H9 (cell line): ENCODE measurements at places on chromosomes 6 and 20.
A peak's percentile ranks its signal among the peaks of the same experiment; 100 is the strongest.

DNA sequence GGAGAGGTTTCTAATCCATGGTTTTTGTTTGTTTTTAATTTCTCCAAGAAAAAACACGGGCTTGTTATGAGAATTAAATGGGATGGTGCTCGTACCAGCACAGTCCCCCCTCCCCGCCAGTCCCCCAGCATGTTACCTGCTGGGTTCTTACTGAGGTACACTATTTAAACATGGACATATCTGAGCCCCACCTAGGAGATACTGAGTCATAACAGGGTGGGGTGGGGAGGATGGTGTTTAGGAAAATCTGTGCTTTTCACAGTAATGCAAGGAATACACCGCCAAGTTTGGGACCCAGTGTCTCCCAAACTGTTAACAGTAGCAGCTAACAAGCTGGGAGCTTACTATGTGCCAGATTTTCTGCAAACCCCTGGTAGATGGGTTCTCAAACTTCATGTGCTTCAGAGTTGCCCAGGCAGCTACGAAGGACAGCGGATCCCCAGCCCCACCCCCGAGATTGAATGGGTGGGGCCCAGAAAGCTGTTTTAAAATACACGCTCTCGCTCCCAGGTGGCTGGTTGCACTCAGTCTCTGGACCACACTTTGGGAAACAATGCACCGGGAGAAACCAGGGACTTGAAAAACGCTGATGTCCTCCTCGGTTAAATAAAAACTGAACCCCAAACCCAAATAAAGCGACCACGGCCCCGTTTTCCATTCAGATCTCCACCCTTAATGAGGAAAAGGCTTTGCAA, 995 bp downstream of the ZFP64 start:
- DNase-seq: peak; percentile 41

DNA sequence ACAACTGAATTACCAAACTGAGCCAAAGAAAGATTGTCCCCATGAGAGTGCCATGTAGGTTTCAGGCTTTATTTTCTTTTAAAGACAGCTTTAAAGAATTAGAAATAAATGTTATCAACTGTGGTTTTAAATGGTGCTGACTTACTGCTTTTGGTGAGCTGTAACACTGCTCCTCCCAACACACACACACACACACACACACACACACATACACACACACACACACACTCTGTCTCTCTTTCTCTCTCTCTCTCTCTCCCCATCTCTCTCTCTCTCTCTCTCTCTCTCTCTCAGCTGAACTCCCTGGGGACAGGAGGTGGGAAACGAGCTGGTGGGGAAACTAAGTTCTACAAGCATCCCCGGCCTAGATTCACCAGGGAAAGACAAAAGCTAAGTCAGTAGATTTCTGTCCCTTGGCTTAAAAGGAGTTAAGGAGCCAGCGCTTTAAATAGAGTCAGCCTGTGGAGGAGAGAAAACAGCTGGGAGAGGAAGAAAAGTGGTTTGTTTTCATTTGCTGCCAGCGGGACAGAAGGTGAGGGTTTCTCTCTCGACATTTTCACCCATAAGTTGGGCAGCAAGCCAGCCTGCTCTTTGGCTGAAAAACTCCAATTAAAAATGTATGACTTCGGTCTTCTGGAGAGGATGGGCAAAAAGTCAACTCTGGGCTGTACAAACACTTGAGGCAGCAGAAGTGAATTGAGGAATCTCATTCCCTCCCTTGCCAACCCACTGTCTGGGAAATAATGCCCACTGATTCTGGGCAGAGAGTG, 27.4 kb downstream of the CBLN4 start:
- DNase-seq: no peak

DNA sequence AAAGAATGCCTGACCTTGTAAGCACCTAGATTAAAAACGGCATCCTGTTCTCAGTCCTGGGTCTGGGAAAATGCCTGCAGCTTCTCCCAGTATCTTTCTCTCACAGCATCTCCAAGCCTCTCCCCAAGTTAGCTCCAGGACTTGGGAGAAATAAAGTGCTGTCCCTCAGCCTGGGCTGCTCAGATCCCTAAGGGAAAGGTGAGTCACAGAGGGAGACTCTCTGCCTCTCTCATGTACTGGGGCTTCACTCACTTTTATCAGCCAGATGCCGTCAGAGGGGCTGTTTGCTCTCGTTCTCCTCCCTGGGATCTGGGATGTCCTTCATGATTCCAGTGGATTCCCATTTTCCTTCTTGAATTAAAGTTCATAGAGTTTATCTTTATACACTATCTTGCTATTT, 293.6 kb downstream of the COL12A1 start:
- DNase-seq: no peak

DNA sequence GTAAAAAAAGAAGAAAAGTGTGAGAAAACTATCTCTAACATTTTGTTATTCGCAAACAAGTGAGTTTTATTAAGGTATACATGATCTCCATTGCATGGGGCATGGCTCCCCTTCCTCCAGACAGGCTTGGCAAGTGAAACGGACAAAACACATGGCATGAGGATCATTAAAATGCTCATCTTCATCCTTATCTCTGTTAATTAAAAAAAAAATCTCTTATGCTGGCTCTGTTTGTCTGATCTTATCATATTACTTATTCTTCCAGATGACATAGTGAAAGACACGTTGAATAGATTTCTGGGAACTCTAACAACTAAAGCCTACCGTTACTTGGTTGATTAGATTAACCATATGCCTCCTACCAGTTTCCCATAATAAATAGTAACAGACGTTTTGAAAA, 89.4 kb downstream of the CLVS2 start:
- DNase-seq: no peak

- DNase-seq: no peak
These were observed 7.8 kb upstream of the VSTM2L start for GRCh38 chr20:37895166-37895565.

DNA sequence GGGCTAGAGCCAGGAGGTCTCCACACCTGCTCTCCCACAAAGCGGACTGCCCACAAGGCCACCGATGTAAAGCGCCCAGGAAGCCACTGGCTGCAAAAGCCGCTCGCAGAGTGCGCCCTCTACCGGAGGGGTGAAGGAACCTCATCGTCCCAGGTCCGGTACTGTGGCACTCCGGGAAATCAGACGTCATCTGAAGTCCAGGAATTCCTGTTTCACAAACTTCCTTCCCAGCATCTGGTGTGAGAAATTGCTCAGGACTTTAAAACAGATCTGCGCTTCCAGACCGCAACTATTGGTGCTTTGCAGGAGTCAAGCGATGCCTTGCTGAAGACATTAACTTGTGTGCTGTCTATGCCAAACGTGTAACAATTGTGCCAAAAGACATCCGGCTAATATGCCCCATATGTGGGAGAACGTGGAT, 115.1 kb upstream of the ARID1B start:
- peak; percentile 91 for DNase-seq

GRCh38 chr20:39861381-39861780, 827.7 kb downstream of the MAFB start:
- no peak for DNase-seq

GRCh38 chr6:43082806-43083655, 6.9 kb downstream of the PTK7 start:
- no peak for DNase-seq

GRCh38 chr6:143676437-143677045, 1.2 kb upstream of the PHACTR2 start:
- DNase-seq: no peak

DNA sequence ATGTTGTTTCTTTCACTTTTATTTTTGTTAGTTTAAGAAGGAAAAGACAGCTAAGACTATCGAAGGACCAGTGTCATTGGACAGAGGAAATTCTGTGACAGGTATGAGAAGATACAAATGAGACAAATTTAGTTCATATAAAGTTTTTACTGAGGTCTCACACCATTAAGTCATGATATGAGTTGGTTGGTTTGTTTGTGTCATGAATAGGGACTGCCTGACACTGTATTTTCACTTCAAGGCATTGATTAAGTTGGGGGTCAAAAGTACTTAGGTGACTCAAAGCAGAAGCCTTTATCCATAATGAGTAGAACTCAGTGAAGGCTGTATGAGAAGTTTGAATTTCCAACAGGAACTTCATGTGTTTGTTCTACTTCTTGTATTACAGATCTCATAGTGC, 21.3 kb upstream of the HIVEP2 start:
- no peak for DNase-seq

DNA sequence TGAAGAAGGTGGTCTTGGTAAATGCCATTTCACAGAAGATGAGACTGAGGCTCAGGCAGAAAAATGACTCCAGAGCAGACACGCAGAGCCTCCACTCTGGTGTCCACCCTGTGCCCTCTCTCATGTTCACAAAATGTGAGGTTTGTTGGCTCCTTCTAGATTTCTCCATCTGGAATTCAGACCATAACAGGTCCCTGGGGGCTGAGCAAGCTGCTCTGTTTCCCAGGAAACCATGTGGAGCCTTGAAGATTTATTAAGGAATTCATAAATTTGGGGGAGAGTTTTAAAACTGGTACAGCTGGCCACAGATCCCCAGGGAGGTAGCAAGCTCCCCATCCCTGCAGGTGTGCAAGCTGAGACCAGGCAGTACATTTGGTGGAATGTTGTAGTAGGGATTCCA, 38.8 kb upstream of the SIRPA start:
- no peak for DNase-seq

- DNase-seq: no peak
These were observed 74.0 kb upstream of the RALGAPA2 start for GRCh38 chr20:20786428-20786827.

DNA sequence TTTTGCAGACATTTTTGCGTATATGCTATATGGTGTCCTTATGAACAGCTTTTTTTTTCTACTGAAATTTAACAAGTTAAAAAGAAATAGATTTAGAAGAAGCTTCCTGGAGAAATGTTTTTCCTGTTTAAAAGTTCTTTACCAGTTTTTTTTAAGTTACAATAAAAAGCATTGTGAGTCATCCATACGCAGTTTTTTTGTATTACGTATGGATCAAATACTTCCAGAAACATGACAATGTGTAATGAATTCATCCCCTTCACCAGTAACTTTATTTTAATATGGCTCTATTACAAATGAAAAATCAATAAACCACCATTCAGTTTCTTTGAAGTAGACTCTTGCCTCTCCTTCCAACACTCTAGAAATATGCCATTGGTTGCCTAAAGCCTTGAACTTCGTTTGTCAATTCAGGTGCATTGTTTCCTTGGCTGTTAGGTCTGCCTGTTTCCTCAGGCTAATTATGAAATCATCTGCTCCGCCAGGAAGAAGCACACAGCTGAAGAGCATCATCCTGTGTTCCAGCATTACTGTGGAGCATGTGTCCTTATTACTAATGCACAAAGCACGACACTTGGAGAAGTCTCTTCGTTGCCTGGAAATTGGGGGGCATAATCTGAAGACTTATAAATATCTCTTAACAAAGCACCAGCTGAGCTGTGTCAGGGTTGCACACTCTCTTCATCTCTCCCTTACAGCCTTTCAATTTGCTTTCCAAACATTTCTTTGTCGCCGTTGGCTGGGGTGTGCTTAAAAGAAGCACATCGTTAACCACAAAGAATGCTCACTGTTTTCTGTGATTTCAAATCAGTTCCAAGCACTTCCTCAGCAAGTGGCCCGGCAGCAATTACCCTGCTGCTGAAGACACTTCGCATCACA, 9.6 kb downstream of the MOXD1 start:
- peak; percentile 27 for DNase-seq

DNA sequence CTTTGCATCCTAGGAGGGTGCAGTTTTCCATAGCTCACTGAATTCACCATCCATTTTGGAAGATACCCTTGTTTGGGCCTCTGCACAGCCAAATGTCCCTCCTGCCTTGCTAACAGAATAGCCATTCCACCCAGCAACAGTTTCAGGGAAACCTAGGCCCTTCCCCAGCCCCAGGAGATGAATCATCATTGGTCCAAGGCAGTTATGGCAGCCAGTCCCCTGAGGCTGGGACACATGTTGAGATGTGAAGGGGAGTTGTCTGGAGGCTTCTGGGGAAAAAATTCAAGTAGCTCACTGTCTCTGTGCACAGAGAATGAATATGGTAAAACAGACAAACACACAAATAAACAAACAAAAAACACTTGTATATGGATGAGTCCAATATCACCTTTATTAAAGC, 17.4 kb upstream of the SIRPB2 start:
- DNase-seq: no peak

GRCh38 chr6:170381562-170381961, 75.0 kb downstream of the FAM120B start:
- no peak for DNase-seq
